ENCODE measurements at places on chromosomes 7 and 10. TPM values are rescaled to one million over a fixed set of nuclear protein-coding genes. Genes with fewer than 3 reads are reported as not detected.

FGFR2 gene
- total RNA-seq: not detected

SRI gene
- 122 TPM for total RNA-seq

CREB5 gene
- total RNA-seq: not detected

H2BK1 gene
- total RNA-seq: 0.66 TPM

FFAR4 gene
- not detected for total RNA-seq

GHRHR gene
- total RNA-seq: not detected

AS3MT gene
- total RNA-seq: 0.12 TPM

ANKRD2 gene
- total RNA-seq: not detected

Measured in T-helper 1 cell treated with Interleukin-12 subunit alpha and Interleukin-12 subunit beta and Interleukin-4 antibody, amounts not matched to agents 30 ng/mL and 1 ng/mL, for 36 hours (primary cell).